WTC11 (cell line): ENCODE measurements at places on chromosomes 7 and 10.

DNA sequence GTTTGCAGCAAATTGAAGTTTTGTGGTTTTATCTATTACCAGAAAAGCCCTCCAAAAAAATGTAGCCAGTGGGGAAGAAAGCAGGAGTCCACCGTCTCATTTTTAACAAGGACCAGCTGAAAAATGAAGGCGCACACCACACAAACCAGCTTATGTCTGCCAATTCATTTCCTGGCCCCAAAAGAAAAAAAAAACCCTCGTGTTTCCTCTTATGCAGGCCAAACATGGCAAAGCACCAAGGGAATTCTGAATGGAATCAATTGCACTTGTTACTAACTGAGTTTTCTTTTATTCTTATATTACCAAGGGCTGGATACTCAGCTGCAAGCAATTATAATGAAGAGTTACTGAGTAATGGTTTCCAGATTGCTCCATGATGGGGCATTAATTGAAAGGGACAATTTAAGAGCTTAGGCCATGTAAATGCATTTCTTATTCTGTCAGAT, 428.3 kb upstream of the NPVF start:
- DNase-seq, result no peak

DNA sequence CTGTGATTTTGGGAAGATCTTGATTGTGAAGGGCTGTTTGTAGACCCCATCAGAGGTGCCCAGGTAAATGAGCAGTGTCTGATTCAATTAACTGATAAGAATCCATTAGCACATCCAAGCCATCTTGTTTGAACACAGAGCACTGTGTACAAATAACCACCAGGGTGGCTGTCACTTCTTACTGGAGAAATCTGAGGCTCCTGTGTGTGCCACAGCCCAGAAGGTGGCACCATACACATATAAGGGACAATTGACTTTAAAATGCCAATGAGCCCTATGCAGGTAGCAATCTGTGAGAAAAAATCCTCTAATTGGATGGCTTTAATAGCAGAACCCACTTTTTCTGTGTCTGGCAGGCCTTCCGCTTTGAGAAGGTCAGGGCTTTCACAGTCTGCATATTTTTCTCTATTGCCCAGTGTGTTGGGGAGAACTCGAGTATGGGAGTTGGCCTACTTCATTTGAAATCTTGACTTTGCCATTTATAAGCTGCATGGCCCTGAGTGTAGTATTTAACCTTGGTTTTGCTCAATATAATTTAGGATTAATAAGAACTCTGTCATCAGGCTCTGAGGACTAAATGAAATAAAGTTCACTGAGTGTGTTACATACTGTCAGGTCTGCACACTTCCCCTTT, 517.4 kb downstream of the CCSER2 start:
- DNase-seq, result peak; percentile 21

- DNase-seq, result no peak
These were observed 561.9 kb upstream of the GALNT17 start for GRCh38 chr7:70570029-70570428.

- DNase-seq, result no peak
These were observed 3.1 kb upstream of the AP5Z1 start for GRCh38 chr7:4772306-4772705.

GRCh38 chr10:103535595-103535994, 42.1 kb downstream of the NEURL1 start:
- DNase-seq, result no peak

GRCh38 chr10:37436357-37436756, 311.0 kb downstream of the ANKRD30A start:
- DNase-seq, result no peak

GRCh38 chr7:130989101-130989795, 255.2 kb upstream of the KLF14 start:
- no peak for DNase-seq

- DNase-seq, result no peak
These were observed 91.1 kb downstream of the BUB3 start for GRCh38 chr10:123245264-123245663.

DNA sequence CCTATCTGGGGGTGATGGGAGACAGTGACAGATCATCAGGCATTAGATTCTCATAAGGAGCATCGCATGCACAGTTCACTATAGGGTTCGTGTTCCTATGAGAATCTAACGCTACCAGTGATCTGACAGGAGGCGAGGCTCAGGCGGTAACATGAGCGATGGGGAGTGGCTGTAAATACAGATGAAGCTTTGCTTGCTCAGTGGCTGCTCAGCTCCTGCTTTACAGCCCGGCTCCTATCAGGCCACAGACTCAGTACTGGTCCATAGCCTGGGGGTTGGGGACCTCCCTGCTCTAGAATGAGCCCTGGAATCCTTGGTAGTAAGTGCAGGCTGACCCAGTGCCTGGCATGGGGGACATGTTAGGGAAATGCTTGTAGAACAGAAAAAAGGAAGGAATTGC, 426.0 kb downstream of the TYW1 start:
- no peak for DNase-seq

GRCh38 chr7:158724658-158725505, 20.3 kb upstream of the NCAPG2 start:
- DNase-seq, result no peak

DNA sequence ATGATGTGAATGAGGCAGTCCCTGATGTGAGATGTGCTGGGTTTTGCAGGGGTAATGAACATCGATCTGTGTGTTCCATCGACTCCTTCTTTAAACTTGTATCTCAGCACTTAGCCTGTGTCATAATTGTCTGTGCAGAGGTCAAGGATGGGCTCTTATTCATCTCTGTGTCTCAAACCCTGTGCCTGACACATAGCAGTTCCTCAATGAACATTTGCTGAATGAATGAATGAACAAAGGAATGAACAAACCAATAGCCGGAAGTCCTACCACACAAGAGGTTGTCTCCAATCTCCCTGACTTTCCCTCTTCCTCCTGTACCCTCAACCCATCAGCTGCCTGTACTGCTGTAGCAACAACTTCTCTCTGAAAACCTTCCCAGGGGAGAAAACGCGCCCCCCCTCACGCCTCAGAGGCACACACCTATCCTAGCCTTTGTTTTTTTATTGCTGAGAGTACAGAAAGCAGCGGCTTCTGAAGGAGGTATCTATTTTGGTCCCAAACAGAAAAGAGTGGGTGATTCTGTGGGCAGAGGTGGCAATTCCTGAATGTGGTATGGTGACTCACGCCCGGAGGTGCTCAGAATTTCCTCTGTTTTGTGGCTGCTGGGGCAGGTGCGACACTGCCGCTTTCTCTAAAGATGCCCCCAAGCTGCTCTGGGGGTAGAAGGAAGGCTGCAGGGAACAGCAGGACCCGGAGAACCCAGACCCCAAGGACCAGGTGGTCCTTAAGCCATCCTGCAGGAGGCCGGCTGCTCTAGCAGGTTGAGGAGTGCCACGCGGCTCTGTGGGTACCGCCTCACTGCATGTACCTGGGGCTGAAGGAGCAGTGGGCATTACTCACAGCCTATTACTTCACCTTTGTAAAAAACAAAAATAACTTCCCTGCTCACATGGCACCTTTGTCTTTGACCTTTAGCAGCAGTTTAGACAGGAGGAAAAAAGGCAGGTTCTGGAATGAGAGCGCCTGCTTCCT, 9.6 kb downstream of the IL2RA start:
- DNase-seq, result no peak

- no peak for DNase-seq
These were observed 8.3 kb upstream of the ASZ1 start for GRCh38 chr7:117435475-117436043.

GRCh38 chr10:33631991-33632390, 297.5 kb upstream of the NRP1 start:
- DNase-seq, result no peak

DNA sequence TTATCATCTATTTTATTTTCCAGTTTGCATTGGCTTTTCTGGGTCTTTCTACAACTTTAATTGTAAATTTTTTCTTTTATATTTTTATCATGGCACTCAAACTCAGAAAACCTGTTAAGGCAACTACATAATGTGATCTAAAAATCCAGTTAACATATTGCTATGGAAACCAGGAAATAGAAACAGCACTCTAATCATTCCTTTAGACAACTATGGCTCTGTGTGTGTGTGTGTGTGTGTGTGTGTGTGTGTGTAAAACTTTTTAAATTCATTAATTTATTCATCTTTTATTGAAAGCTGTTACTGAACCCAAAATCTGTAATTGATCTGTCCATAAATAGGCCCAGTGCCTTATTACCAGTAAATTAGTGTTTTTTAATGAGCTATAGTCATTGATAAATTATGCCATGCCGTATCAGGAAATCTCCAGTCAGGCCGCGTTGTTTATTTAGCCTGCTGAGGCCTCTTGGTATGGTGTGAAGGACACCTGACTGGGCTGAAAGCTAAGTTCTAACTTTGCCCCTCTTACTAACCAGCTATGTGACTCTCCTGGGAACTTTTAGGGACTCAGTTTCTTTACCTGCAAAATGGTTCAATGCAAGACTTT, 1.5 kb upstream of the MET start:
- no peak for DNase-seq

GRCh38 chr7:16590424-16590823, 55.1 kb downstream of the ANKMY2 start:
- no peak for DNase-seq

DNA sequence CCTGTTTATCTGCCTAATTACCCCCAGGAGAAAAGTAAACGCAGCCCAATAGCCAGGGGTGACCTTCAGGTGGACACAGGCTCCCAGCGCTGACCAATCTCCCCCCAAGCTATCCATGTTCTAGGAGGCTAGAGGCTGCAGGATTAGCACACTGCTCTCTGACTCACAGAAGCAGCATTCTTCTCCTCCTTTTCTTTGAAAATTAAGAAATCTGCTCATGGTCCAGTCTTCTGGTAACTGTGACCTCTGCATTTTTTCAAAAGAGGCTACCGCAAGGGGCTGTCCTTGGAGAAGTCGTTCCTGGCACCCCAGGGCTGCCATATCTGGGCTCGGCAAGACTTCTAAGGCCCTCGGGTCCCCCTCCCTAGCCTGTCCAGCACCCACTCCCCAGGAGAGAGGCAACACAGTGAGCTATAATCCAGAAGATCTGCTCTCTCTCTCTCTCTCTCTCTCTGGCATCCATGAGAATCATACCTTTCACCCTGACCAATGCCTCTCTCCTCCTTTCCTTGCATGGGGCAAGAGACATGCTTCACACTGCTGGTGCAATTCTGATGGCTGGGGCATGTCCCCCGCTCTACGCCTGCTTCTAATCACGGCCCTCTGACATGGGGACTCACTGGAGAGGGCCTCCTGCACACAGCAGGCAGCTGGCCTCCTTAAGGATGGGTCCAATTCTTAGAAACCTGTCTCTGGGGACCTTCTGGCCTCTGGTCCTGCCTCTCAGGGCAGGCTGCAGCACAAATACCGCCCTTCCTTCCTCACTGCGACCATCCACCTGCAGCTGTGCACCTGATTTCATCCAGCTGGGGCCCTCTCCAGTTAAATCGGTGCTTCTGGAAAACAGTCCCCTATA, 27.3 kb downstream of the ANXA11 start:
- DNase-seq, result no peak

DNA sequence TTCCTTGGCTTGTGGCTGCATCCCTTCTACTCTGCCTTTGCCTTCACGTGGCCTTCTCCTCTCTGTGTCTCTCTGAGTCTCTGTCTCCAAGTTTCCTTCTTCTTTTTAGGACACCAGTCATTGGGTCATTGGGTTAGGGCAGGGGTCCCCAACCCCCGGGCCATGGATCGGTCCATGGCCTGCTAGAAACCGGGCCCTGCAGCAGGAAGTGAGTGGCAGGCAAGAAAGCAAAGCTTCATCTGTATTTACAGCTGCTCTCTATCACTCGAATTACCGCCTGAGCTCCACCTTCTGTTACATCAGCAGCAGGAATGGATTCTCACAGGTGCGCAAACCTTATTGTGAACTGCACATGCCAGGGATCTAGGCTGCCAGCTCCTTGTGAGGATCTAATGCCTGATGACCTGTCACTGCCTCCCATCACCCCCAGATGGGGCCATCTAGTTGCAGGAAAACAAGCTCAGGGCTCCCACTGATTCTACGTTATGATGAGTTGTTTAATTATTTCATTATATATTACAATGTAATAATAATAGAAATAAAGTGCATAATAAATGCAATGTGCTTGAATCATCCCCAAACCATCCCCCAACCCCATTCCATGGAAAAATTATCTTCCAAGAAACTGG, 47.9 kb upstream of the DOCK1 start:
- no peak for DNase-seq

GRCh38 chr7:11343818-11344413, 370.2 kb downstream of the PHF14 start:
- DNase-seq, result no peak

GRCh38 chr10:79158402-79159097, 89.8 kb downstream of the ZMIZ1 start:
- DNase-seq, result peak; percentile 39

DNA sequence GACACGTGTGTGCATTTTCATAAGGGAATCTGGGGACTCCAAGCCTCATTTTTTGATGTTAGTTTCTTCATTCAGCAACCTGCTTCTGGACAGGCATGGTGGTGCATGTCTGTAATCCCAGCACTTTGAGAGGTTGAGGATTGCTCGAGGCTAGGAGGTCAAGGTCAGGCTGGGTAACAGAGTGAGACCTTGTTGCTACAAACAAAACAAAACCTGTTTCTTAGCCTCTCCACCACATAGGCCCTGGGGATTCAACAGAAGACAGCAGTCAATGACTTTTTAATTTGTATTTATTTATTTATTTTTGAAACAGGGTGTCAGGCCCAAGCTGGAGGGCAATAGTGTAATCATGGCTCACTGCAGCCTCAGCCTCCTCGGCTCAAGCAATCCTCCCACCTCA, 6.9 kb upstream of the CYTH3 start:
- no peak for DNase-seq

GRCh38 chr7:121475806-121476205, 79.7 kb upstream of the FAM3C start:
- no peak for DNase-seq

- no peak for DNase-seq
These were observed 137.5 kb downstream of the SNX10 start for GRCh38 chr7:26429168-26429567.

DNA sequence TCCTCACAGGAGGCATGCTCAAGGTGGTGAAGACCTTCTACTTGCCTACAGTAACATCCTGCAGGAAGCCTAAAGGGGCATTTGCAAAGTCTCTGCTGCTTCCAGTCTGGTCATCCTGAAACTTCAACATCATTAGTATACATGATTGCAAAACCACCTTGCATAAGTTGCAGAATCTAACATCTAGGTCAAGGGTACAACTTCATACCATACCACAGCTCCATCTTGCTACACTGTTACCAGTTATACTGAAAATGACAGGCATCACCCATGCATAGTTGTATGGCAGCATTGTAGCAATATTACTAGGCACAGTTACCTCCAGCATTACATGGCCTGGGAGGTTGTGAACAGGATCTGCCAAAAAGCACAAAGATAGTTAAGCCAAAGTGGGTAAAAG, 13.7 kb upstream of the MACROH2A2 start:
- no peak for DNase-seq
